Activated CD4-positive, alpha-beta T cell treated with anti-CD3 and anti-CD28 coated beads, Interleukin-2, amount 50 U/mL, for 48 hours (primary cell): ENCODE measurements at places on chromosomes 1 and 21.

- no peak for DNase-seq
Measured at GRCh38 chr21:42118901-42119300, 47.8 kb downstream of the UMODL1 start.

- no peak for DNase-seq
Measured at GRCh38 chr1:3502641-3503524, 48.4 kb downstream of the ARHGEF16 start.

- no peak for DNase-seq
Measured at GRCh38 chr1:85259912-85260274, 431 bp upstream of the C1orf52 start.

- no peak for DNase-seq
Measured at GRCh38 chr1:41650028-41650880, 165.8 kb upstream of the EDN2 start.

GRCh38 chr1:43317817-43318471, 17.2 kb downstream of the TIE1 start:
- DNase-seq = no peak

DNA sequence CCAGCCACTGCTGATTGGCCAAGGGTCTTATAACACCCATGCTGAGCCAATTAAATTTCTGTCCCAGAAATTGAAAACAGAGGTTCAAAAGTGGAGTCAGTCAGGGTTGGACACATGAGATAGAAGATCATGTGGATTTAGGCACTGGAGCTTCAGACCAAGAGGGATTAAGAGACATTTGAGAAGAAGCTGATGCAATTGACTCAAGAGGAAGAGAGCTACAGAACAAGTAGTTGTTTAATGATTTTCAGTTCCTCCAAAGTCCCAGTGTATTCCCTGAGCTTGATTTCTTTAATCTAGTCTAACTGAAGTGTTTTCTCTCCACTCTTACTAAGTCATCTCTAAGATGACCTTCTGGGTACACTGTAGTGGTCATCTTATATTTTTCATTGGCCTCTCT, 227.1 kb downstream of the DUSP10 start:
- DNase-seq = no peak

- no peak for DNase-seq
Measured at GRCh38 chr1:1327291-1327690, 2.7 kb downstream of the CPTP start.

DNA sequence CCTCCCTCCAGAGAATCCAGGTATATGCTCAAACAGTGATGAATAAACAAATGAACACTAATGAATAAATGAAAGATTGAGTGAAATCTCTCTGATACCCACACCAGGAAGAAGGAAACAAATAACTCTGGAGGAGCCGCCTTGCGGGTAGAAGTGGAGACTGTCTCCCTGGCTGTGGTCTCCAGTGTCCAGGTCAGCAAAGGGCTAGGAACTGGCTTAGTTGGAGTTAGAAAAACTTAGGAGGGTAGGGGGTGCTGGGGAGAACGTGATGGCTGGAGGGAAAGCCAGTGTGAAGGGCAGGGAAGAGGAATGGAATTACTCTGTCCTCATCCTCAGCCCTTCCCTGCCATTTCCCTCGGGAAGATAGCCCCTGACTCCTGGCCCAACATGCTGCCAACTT, 537 bp downstream of the RHBDL2 start:
- DNase-seq = no peak

- DNase-seq = no peak
Measured at GRCh38 chr1:116902027-116902426, 7.7 kb upstream of the PTGFRN start.

GRCh38 chr1:175217721-175218531, 25.4 kb upstream of the KIAA0040 start:
- DNase-seq = no peak

- peak; percentile 37 for DNase-seq
Measured at GRCh38 chr1:230125640-230126528, 58.8 kb downstream of the GALNT2 start.

DNA sequence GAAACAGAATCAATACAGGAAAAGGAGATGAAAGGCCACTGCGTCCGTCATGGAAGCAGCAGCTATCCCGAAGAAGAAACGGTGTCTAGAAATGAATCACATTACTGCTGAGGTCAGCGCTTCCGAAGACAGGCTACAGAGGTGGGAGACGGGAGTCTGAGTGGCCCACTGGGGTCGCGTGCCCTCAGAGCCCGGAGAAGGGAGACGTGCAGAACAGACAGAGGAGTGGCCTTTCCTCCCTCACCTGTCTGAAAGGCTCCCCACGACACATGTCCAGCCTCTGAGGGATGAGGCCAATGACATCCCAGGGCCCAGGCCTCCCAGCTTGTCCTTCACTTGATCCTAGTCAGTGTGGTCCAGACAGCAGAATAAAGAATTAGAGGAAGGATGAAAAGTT, 35.9 kb downstream of the VPS26C start:
- no peak for DNase-seq

GRCh38 chr1:87329051-87329525, 408 bp downstream of the LMO4 start:
- peak; percentile 41 for DNase-seq

DNA sequence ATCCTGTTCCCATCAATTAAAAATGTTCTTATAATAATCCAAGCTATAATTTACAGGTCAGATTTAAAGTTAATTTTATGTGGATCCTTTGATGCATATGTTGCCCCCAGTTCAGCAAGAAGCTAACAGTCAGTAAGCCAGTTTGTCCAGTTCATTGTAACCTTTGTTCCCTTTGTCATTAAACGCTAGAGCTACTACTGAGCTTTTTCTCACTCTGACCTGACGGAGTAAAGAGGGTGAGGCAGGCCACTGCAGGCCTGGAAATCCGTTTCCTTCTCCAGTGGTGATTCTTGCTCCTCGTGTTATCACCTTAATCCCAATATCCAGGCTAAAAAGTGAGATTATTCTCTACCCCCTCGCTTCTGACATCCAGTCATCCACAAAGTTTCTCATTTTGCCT, 10.2 kb downstream of the YBX1 start:
- no peak for DNase-seq

DNA sequence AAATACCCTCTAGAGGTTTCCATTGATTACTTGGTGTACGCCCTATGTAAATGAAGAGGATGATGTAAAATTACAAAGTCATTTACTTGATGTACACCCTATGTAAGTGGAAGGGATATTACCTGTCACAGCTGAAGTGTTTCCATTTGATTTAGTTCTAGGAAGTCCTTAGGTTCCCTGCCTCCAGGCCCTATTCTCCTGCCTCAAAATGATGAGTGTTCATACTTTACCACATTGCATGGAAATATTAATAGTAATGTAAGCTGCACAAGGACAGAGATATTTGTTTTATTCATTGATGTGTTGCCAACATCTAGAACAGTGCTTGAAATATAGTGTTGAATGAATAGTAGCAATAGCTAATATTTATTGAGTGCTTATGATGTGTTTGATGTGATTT, 9.5 kb upstream of the AK4 start:
- no peak for DNase-seq

DNA sequence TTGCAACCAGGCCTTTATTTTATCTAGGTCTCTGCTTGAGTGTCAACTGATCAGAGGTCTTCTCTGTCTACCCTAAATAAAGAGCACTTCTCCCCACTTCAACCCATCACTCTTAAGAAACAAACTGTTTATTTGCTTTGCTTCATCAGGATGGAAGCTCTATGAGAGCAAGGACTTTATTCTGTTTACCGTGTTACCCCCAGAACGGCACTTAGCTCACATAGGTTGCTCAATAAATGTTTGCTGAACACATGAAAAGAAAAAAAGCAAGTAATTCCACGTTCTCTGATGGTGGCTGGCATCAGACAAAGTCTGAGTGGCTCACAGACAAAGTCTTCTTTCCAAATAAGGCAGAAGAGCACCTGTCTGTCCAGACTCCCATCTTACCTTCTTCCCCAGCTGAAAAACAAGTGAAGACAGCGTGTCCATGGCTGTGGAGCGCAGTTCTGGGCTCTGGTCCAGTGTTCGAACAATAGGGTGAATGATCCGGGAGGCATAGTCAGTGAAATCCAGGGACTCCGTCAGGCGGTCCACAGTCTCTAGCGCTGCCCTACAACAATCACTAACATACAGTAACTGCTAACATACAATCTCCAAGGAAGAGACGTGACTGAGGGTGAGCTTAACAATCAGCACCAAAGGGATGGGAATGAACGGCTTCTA, 22.9 kb downstream of the ANGPTL7 start:
- DNase-seq = no peak

- DNase-seq = no peak
Measured at GRCh38 chr1:183953031-183953430, 84.5 kb downstream of the COLGALT2 start.

DNA sequence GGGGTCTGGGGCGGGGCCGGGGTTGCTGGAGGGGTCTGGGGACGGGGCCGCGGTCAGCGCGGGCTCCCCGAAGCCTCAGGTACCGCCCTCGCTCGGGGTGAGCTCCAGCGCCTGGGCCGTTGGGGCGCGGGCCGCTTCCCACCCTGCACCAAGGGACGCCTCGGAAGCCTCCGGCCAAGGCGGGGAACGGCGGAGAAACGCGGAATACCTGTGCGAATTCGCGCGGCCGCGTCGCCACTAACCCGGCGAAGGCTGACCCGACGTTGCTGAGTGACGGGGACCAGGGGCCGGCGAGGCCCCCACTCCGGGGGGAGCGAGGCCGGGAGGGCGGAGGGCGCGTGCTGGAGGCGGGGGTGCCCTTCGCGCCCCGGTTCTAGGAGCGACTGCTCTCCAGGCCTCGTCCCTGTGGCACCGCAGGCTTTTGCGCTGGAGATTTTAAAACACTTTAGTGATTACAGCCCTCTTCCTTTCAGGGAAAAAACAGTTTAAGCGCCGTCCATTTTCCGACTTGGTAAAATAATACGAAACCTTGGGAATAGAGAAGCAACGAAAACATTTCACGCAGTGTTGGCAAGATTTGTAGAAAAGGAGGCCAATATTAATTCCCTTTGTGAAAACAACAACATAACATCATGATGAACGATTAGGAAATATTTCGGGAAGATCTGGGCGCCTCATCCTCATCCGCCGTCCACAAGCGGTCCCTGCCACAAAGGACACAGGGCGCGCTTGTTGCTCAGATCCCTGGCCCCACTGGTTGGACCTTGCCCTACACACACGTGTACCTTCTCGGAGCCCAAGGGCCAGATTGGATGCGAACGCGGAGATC, 971 bp upstream of the GNG4 start:
- no peak for DNase-seq

DNA sequence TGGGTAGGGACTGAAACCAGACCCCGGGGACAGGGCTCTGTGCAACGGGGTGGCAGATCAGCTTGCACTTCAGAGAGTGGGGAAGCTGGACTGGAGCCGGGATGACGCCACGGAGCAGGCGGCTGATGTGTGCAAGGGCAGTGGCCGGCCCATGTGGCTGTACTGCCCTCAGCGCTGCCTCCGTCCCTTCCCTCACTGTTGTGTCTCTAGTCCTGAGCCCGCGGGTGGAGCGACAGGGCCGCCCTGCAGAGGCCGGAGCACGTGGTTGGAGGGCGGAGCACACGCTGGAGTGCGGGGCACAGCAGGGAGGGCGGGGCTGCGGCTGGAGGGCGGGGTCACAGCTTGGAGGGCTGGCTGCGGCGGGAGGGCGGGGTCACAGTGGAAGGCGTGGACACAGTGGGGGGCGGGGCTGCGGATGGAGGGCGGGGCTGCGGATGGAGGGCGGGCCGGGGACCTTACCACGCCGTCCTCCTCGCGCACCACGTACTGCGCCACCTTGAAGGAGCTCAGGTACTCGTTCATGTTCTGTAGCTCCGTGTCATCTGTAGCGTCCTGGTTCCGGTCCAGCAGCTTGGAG, 52.4 kb downstream of the CHD5 start:
- DNase-seq = peak; percentile 75

DNA sequence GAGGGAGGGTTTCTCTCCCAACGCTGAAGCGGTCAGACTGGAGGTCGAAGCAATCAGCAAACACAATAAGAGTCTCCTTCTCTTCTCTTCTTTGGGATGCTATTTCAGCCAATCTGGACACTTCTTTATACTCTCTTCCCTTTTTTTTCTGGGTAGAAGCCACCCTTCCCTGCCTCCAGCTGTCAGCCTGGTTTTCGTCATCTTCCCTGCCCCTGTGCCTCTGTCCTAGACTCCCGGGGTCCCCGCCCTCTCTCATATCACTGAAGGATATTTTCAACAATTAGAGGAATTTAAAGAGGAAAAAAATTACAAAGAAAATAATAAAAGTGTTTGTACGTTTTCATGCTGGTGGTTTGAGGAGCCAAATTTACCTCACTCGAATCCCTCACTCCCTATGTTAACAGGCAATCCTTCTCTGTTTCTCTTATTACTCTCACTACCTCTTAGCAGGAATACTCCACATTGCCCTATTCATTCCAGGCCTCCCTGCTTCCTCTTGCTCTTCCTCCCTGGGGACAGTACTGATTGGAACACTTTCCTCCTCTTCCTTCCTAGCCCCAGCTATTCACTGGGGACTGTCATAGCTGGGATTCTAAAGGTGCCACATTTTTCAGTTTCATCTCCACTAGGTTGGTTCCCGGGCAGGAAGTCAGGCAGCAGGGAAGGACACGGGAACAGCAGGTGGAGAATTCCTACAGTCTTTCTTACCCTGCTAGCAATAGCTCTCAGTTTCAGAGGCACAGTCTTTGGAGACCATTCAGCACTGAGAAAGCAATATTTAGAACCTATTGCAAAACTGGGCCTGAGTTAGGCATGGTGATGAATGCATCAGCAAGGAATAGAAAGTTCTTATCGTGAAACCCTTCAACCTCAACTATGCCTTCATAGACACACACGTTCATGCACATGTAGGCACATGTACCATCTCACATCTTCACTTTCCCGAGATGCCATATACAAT, 288.0 kb downstream of the PBX1 start:
- DNase-seq = no peak

GRCh38 chr1:97114842-97115241, 393.3 kb downstream of the PTBP2 start:
- no peak for DNase-seq

DNA sequence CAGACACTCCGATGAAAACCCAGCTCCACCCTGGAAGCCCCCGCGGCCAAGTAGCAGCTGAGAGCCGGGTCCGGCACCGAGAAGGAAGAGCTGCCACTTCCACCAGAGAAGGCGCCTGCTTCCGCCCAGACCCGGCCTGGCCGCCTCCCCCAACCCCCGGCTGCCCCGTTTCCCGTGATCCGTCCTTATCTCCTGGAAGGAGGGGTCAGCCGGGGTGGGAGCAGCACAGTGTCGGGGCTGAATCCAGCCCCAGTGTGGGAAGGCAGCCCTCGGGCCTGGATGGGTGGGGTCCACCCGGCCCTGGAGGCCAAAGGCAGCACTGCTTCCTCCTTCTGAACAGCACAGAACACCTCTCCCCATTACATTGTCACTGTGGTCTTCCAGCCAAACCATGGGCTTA, 69.4 kb downstream of the MEGF6 start:
- DNase-seq = no peak

GRCh38 chr1:168079761-168080160, 57.0 kb downstream of the GPR161 start:
- DNase-seq = no peak

GRCh38 chr1:201083741-201084140, 28.5 kb downstream of the CACNA1S start:
- DNase-seq = no peak
